ENCODE measurements at places on chromosomes 13 and 19. TPM values are rescaled to one million over a fixed set of nuclear protein-coding genes. Genes with fewer than 3 reads are reported as not detected.

DNA sequence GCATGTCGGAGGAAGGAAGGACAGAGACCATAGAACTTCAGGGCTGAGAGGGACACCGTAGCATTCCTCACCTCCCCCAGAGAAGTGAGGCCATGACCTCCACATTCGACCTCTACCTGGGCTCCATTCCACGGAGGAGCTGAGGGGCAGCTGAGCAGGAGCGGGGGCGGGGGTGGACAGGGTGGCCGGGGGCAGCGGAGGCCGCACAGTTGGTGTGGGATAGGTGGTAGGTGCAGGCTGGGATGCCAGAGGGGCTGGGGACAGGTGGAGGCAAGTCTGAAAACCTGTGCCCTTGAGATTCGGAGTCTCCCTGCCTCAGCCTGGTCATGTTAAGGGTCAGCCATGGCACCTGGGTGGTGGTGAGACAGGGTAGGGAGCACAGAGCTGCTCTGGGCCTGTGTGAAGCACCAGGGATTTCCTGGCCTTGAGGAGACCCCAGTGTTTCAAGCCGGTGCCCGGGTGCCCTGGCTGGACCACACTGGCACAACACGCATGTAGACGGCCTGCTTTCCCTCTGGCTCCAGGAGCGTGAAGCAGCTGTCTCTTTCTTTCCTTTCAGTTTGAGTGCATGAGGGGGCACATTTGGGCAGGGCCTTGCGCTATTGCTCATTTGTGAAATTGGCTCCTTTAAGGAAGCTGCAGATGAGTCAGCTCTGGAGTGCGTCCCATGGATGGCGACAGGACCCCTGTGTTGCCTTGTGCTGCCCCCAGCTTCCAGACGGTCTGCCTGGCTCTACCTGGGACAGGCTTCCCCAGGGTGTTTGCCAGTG, 51.8 kb downstream of the TSSK6 start:
- no peak for DNase-seq

- DNase-seq: no peak
These were observed 32.9 kb upstream of the IGSF23 start for GRCh38 chr19:44580366-44580895.

DNA sequence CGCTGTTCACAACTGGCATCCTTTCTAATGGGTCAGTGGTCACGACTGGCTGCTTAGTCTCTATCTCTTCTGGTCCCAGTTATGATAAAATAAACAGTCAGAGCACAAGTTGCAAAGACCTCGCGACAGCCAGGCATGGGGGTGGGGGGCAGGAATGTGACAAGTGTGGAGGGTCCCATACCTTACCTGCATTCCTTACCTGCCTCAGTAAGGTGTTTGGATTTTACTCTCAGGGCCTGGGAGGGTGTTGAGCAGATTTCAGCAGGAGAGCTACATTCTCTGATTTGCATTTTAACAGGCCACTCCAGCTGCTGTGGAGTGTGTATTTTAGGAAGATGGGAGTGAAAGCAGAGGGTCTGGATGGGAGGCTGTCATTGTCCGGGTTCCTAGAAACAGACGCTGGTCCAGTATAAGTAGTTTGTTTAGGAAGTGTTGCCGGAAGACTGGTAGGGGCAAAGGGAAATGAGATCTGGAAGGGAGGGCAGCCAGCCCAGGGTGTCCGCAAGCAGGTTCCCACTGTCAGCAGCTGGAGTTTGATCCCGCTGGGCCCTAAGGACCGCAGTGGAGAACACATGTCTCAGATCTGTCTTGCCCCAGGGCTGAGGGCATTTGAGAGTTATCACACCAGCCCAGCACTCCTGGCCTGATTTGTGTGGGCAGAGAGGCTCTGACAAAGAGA, 920.0 kb downstream of the UQCRFS1 start:
- DNase-seq: no peak

- no peak for DNase-seq
These were observed 77.9 kb upstream of the KCTD15 start for GRCh38 chr19:33718651-33719254.

DNA sequence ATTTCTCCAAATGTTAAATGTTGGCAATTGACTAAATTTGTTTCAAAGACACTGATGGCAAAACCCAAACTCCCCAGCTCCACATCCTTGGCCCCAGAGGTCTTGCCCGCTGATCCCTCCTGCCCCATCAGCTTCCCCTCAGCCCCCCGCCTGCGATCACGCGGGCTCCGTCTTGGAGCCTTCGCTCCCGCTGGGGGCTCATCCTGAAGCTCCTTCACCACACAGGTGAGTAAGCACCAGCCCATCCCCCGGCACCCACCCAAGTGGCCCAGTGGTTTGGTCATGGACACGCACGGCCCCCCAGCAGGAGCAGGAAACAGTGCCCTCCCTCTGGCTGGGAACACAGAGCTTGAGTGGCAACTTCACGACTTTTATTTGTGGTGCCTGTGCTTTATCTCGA, 14.9 kb downstream of the EPS8L1 start:
- no peak for DNase-seq

Gene NCAN
- total RNA-seq: 1.2 TPM
